ENCODE measurements at places on chromosomes 4 and X.

DNA sequence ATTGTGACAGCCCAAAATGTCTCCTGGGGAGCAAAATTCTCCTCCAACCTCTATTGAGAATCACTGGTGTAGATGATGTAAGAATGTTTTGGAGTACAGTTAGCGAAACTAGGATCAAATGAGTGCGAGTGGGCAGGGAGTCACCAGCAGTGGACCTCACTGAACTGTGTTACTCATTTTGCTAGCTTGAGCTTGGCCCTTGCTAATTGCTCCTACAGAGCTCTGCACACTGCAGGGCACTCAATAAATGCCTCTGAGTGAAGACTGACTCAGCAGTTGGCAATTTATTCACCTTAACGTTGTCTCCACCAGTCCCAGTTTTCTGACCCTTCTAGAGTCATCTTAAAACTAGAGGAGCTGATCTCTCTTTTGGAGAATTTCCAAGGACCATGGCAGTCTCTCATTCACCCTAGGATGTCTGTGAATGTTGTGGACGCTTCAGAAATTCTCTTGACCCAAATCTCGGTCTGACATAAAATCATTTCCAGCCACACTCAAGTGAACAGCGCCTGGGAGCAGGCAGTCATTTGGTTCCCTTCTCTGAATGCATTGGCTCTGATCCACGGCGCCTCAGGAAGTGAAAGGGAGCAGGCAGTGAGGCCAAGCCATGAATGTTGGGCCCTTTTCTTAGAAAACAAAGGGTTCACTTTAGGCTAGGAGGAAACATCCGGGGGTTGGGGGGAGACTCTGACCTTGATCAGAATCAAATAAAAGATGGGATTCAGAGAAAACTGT lies 148.1 kb downstream of the NWD2 start:
- DNase-seq = no peak

- DNase-seq = no peak
These were observed 13.6 kb downstream of the STOX2 start for GRCh38 chr4:183918696-183919095.

GRCh38 chr4:53586121-53586816 lies 5.0 kb downstream of the LNX1 start:
- DNase-seq = no peak

DNA sequence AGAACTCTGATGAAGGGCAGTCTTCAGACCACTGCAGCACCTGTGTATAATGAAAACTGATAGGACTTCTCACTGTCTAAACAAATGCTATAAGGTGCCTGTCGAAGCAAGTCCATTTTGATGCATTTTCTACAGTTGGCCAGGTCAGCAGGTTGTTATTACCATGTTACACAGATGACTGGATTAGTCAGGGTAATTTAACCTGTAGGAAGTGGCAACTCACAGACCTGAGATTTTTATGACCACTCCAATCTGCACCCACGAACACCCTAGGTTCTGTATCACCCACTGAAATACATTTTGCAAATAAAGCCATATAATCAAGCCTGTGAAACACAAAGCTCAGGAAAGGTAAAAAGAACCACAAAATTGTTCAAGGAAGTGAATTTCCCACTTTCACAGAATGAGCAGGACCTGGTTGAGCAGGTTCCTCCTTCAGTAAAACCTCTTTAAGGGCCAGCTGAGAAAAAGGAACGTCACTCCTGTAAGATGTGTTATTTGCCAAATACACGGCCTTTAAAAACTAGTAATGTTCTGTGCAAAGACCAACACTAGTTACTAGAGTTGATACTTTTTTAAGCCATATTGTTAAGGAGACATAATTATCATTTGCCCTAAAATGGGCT lies 12.7 kb downstream of the MAML3 start:
- DNase-seq = no peak

GRCh38 chr4:11700751-11701226 lies 272.1 kb upstream of the HS3ST1 start:
- no peak for DNase-seq

- no peak for DNase-seq
These were observed 74.6 kb downstream of the LEF1 start for GRCh38 chr4:108094131-108094530.

DNA sequence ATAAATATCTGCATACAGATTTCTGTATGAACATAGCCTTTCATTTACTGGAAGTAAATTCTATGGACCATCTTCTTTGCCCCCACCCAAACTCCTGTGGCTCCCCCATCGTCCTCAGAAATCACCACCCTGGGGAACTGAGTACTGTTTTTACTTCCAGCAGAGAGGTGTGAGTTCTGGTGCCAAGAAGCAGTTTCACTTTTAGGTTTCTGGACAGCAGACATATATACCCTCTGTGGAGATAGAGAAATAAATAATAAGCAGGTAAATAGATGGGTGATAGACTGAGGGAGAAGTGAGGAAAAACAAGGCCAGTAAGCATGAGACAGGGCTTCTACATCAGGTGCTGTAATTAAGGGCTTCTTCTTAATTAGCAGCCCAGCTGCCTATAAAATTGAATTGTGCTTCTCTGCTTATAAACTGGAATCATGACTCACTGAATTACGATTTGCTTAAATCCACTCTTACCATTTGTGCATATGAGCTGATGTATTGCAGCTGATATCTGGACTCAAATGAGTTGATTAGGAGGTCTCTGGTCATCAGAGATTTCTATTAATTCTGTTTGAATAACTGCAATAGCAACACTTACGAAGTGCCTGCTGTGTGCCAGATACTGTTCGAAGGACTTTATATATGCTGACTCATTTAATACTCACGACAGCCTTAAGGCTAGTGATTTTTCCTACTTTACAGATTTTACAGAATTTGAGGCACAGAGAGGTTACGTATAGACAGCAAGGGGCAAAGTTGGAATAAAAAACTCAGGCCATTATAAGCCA lies 60.8 kb upstream of the DHX15 start:
- DNase-seq = no peak

GRCh38 chr4:41257257-41257901 lies 651 bp downstream of the UCHL1 start:
- DNase-seq = no peak

DNA sequence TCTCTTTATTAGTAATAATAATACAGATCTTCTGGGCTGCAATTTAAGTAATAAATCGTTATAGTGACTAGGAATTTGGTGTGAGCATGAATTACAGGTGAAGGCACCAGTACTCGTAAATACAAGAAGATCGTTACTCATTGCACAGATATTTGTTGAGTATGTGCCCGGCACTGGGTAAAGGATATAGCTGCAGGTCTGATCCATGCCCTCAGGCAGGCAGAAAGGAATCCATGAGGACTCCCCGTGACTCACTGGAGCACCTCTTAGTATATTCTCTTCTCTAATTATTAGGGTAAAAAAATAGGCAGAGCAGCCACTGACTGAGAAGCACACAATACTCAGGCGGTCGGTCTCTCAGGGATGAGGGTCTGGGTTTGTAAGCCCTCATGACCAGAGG lies 868.3 kb downstream of the RAB28 start:
- no peak for DNase-seq

DNA sequence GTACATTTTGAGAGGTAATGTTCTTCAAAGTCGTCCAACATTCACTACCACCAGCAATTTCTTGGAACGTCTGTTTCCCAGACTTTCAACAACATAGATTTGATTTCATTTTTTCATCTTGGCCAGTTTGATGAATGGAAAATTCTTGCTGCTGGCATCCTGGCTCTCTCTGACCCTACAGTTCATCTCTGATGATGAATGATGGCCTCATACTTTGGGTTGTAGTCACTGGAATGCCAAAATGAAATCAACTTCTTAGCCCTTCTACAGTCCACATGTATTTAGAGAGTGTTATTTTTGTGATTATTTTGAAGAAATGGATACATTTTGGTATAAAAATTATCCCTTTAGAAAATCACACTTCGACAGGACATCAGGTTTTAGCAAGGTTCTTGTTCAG lies 8.8 kb downstream of the CHST7 start:
- no peak for DNase-seq

DNA sequence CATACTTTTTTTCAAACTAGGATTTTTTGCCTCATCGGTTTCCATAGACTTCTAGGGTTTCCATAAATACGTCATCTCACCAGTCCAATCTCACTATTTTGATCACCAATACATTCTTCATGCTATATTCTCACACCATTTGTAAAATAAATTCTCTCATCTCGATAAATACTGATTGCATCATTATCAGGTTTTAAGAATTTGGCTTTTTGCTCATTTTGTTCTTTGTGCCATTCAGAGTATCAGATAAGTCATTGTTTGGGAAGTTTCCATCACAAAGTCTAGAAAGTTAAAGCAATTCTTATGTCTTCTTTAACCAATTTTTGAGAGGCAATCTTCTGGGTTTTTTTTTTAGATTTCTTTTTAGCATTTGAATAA lies 81.1 kb downstream of the ALPK1 start:
- no peak for DNase-seq

- DNase-seq = no peak
These were observed 33.9 kb upstream of the SLC9A7 start for GRCh38 chrX:46792810-46793188.

Data from GF-D8 (cell line).